ENCODE measurements at places on chromosomes 13 and 19.

GRCh38 chr19:42279155-42279901, 10.3 kb downstream of the CIC start:
- DNase-seq = no peak

- DNase-seq = no peak
These were observed 102.6 kb upstream of the MYCBP2 start for GRCh38 chr13:77429320-77430142.

DNA sequence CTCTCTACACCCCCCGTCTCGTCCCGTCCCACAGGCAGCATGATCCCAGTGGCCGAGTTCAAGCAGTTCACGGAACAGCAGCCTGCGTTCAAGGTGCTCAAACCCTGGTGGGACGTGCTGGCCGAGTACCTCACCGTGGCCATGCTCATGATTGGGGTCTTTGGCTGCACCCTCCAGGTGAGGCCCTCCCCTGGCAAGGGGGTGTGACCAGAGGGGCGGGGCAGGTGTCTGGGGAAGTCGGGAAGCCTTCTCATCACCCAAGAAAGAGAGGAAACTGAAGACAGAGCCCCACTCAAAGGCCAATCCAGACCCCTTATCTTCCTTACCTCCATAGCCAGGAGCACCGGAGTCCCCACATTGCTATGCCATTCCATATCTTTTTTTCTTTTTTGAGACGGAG, 7.3 kb downstream of the LRRC8E start:
- no peak for DNase-seq

- no peak for DNase-seq
These were observed 89.5 kb downstream of the MAP4K1 start for GRCh38 chr19:38528213-38528755.

GRCh38 chr13:29171244-29171643, 351.1 kb downstream of the MTUS2 start:
- no peak for DNase-seq

DNA sequence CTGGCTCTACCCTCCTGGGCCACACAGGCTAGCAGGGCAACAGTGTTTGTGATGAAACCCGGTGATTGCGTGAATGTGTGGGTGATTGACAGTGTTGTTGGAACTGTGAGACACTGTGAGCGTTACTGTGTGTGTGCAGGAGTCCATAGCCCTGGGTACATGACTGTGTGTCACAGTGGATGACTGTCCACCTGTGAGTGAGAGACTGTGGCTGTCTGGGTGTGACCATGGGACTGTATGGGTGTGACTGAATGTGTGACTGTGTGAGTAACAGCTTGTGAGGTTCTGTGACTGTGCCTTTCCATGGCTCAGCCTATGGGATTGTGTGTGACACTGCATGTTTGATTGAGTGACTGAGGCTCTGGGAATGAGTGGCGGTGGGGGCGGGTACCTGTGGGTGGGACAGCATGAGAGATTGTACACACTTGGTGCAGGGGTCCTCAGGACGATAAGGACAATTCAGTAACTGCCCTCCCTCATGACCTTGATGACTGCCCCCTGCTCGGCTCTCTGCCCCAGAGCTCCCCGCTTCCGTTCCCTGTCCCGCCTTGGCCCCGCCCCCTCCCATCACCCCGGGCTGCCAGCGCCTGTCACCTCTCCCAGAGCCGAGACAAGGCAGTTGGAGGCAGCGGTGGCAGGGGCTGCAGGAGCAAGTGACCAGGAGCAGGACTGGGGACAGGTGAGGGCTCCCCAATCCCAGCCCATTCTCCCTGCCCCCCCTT, at the start of gene GIPR:
Gene GIPR (plus strand): TSS at position 602 of the 722 bp plus-strand sequence. CDS start 1,300 bp downstream, outside the sequence.
- no peak for DNase-seq

DNA sequence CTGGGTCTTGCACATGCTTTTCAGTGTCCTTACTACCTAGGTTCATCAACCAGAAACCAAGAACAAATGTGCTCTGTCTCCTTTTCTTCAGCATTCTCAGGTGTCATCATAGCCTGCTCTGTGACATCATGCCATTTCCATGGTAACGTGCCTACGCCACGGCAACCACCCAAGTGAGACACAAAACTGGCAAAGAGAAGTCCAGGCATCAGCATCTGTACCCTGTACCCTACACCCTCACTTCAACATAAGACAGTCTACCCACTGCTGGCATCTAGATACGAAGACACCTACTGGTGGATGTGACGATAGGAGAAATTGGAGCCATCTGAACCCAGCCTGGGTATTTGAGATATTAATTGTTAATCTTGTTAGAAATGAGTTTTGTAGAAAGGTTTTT, 13.3 kb downstream of the ZC3H4 start:
- no peak for DNase-seq

GRCh38 chr19:3975144-3975543, 4.2 kb upstream of the DAPK3 start:
- DNase-seq = no peak

- no peak for DNase-seq
These were observed 2.8 kb downstream of the ARID3A start for GRCh38 chr19:928471-929202.

GRCh38 chr19:3838661-3839060, 30.2 kb downstream of the ZFR2 start:
- DNase-seq = no peak

GRCh38 chr13:110097013-110097412, 209.9 kb downstream of the COL4A1 start:
- no peak for DNase-seq

DNA sequence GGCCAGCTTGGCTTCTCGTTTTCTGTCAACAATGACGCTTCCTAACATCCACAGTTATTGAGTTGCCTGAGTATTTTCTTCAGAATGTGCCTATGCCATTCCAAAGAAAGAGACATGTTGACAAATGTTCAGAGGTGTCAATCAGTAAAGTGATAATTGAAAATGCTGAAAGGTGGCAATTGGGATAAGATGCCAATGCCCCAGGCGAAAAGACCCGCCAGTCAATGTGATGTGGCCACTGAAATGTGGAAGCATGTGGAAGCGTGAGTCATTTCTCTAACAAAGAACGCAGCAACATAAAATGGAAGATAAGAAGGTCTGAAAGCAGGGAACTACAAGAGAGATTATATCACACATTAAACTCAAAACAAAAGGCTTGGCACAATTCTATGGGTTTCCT, 882.2 kb upstream of the SLC10A2 start:
- no peak for DNase-seq

DNA sequence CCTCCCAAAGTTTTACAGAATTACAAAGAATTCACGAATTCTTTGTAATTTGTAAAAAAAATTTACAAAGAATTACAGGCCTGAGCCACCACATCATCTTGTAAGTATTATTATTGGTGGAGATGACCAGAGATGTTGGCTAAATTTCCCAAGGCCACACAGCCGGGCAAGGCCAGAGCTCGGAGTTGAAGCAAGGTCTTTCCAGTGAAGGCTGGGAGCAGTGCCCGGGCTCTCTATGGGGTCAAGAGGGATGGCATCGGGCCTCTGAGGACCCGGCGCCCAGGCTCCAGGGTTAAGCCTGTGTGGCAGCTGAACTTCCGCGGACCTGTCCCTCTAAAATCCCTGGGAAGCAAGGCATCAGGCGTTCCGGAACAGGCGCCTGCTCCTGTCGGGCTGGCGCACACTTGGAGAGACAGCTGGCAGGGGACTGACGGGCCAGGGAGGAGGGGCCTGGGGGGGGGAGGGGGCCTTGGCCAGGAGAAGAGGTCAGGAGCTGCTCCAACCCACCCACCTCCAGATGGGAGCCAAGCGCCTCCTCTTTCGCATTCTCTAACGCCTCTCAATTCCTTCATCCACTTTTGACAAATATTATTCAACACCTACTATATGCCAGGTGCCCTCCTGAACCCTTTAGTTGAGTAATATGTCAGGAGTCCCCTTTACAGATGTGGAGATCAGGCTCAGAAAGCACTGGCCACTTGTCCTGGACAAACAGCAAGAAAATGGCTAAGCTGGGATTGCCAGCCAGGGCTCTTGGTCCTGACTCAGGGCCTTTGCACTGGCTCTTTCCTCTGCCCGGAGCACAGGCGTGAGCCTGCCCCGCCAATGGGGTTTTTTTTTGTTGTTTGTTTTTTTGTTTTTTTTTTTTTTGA, 36.8 kb upstream of the SEMA6B start:
- no peak for DNase-seq

DNA sequence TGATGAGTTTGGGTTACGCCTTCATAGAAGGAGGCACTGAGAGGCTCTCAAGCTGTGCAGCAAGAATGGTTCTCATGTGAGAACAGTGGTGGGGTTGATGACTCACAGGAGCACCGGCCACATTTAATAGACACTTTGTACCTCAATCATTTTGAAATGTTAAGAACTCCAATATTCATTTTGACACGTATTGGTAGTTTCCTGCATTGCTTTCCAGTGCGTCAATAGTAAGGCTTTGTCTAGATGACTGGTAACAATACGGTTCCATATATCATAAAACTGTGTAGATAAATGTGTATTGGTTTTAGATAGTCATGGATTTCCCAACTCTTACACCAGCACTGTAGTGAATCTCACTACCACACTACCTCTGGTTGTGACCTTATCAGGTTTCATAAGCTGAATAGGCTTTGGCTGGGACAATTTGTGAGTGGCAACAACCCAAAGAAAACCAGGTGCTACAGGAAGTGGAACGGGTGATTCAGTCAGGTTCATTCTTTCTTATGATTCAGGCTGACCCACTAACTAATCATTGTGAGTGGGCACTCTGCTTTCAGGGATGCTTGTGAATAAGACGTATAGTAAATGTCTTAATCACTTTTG, 362.6 kb downstream of the KLF5 start:
- no peak for DNase-seq

GRCh38 chr13:99276706-99277105, 18.5 kb upstream of the GPR18 start:
- no peak for DNase-seq

GRCh38 chr19:50300051-50300450, 29.1 kb downstream of the KCNC3 start:
- DNase-seq = no peak

- no peak for DNase-seq
These were observed 472.3 kb downstream of the KLF12 start for GRCh38 chr13:73661687-73662425.

All from forelimb muscle (tissue), 1 donor.